Activated effector memory CD4-positive, alpha-beta T cell treated with Interleukin-2 at 50 U/mL for 16 hours (primary cell): ENCODE measurements at places on chromosomes 7 and 10.

GRCh38 chr10:1896153-1896552 lies 158.8 kb upstream of the ADARB2 start:
- no peak for DNase-seq

- DNase-seq = no peak
These were observed 209.2 kb downstream of the MBL2 start for GRCh38 chr10:52563360-52563759.

GRCh38 chr7:137696376-137696775 lies 150.4 kb downstream of the DGKI start:
- no peak for DNase-seq

GRCh38 chr10:120503689-120504088 lies 46.7 kb downstream of the PLPP4 start:
- no peak for DNase-seq

DNA sequence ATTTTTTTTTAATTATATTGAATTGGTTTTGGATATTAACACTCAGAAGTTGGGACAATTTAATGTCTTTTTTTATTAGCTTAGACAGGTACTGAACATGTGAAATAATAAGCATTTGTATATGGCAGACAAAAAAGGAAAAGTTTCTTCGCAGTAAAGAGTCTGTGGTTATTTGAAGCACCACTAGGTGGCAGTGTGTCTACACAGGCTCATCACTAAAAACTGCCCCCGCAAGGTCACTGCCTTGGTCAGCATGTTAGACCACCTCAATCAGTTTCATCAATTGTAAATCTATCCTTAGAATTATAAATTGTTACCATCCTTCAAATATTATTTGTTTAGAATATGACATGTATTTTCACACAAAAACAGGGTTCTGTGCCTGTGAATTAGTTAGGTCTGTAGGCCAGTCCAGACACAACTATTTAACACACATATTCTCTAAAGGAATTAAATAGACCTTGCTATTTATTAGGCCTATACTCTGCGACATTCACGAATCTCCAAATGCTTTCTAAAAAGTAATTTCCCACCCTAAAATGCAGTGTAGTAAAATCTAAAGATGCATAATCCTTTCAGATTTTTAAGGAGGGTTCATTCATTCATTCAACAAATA lies 17.0 kb downstream of the PNLIPRP3 start:
- DNase-seq = no peak

DNA sequence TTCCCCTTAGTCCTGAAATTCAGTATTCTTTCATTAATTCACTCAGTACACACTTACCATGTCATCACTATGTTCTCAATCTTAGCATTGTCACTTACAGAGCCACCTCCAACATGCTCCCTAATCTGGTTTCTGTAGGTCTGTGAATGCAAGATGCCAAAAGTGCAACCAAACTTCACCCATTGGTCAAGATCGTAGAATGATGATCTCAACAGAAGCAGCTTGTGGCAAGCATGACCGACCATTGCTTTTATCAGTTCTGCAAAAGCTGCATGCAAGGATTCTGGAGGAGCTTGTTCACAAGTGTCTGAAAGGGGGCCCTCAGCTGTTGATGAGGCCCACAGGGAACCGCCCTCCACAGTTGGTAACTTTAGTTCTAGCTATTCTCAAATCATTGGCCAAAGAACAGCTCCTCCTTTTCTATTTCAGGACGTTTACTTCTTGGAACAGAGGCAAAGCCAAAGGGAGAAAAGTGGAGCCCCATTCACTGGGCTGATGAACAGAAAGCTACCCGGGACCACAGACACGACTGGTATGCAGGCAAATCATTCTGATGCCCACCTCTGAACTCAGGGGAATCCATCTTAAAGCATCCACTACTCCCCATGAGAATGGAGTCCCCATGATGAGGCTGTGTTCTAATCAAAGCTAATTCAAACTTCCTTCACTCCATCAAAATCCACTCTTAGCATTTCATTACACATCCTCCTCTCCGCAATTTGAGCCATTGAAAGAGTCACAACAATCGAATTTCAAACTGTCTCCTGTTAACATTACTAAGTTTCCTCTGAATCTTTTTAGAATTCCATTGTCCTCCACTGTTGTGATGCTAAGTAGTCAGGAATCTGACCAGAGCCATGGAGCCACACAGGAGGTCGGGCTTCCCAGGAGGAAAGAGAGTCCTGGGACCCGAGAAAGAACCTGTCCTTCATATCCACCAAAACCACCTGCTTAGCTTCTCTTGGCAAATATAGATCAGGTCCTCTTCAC lies 13.9 kb downstream of the GRB10 start:
- no peak for DNase-seq

DNA sequence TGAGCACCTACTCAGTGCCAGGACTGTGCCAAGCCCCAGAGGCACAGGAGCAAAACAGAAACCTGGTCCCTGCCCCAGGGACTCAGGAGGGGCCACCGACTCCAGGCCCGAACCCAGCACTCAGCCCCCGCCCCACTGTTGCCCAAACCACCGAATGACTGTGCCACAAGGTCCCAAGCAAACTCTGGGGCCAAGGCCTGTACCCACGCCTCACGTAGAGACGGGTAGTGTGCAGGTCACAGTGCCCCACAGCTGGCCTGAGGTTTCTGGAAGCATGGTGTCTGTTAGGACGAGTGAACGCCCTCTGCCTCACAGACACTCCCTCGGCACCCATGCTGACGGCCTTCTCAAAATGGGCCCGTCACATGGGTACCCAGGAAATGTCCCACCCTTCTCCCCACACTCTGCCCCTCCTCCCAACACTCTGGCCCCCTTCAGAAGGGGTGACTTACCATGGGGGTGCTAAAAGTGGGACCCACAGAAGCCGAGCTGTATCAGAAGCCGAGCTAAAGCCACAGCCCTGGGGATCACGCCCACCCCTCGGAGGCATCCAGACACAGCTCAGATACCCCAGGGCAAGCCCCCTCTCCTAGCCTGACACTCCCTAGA lies 44.2 kb downstream of the CTBP2 start:
- DNase-seq = no peak

DNA sequence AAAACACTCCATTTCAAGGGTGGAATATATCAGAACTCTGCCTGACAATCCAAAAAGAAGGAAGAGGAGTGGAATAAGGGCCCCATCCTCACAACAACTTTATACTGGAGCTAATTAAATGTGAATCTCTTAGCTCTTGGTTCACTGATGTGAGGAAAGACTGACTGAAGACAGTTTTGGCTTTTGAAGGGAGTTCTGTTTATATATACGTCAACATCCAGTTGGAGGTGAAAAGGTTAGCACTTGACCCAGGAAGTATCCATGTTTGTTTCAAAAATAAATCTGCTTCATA lies 3.0 kb downstream of the HOXA1 start:
- no peak for DNase-seq

- no peak for DNase-seq
These were observed 27.8 kb downstream of the KCNMA1 start for GRCh38 chr10:77609781-77610272.

DNA sequence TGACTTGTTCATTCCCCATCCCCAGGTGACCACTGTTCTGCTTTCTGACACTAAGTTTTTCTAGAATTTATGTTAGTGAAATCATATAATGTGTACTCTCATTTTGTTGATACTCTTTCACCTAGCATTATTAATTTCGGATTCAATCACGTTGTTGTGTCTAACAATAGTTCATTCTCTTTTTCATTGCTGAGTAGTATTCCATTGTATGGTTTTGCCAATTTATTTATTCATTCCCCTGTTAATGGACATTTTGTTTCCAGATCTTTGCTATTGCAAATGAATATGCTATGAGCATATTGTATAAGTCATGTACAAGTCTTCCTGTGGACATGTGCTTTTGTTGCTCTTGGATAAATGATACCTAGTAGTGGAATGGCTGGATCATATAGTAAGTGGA lies 146.4 kb downstream of the FAM204A start:
- DNase-seq = no peak

- no peak for DNase-seq
These were observed 77.6 kb upstream of the JAZF1 start for GRCh38 chr7:28258240-28258639.

DNA sequence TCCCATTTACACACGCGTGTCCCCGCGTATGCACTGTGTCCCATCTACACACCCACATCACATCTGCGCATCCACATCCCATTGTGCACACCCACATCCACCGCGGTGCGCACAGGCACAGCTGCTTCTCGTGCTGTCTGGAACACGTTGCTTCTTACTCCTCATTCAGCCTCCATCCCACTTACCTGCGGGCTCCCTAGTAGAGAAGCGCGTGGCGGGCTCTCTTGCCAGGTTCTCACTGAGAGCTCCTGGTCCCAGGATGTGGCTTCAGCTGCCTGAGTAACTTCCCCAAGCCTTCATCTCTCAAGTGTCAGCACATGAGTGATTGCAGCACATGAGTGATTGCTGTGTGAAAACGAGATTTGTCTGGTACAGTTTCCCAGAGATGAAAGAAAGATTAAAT lies 117.8 kb downstream of the TRRAP start:
- no peak for DNase-seq

DNA sequence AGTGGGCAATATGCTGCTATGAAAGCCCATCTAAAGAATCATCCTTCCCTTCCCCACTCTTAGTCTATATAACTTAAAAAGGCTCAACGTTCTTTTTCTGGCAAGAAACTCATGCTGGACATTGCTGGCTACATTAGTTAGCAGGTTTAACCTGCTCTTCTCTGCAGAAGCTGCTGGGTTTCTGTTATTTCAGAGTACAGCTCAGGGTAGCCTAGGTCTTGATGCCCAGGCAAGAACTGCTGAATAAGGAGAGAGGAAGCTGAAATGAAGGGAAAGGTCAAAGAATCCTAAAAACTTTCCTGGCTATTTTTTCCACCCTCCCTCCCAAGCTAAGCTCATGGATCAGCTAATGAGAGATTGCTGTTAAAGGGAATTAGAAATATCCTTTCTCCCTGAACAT lies 79.4 kb downstream of the ANKIB1 start:
- no peak for DNase-seq

DNA sequence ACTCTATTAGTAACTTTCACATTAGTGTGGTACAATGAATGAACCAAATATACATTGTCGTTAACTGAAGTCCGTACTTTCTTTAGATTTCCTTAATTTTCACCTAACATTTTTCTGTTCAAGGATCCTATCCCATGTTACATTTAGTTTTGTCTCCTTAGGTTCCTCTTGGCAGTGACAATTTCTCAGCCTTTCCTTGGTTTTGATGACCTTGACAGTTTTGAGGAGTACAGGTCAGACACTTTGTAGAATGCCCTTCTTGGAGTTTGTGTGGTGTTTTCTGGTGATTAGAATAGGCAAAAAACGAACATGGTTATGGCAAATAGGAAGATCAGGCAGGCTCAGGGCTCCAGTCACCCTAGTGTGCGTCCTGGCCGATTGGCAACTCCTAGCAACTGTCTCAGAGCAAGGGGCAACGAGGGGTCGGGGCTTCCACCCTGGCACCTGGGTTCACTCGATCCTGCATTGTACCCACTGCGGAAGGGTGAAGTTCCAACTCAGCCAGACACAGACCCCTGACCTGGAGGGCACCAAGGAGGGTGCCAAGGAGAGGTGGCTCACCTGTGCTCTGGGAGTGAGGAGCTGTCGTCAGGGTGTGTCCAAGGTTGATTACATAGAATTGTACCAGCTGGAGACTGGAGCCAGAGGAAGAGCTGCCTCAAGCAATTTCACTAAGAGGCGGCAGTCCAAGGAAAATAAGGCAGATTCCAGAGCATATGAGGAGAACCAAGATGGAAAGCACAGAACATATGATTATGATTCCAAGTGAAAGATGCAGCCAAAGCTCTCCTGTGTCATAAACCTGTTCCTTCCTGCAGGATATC lies 37.5 kb downstream of the PAPSS2 start:
- DNase-seq = no peak

DNA sequence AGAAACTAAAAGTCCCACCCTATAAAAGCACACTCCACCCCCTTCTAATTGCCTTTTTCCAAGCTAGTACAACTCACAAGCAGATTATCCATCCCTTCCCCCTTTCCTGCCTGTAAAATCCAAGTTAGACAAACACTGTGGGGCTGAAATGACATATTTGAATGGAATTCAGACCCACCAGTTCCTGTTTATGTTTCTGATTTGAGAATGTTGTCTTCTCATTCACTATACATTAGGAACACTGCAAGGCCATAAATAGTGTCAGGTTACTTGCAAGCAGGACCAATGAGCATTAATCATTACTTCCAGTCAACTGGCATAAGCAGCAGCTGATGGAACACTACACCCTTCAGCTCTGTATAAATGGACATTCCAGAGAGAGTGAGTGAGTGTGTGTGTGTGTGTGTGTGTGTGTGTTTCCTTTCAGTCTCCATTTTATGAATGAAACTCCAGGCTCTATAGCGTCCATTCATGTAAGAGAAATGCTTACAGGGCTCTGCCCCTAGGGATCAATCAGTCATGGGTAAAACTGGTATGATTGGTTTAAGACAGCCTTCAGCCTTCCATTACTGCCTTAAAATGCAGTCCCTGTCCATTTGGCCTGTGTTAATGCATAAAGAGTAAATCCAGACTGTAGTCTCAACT lies 69.3 kb downstream of the ETV1 start:
- DNase-seq = no peak

- DNase-seq = no peak
These were observed 137.7 kb downstream of the NEUROD6 start for GRCh38 chr7:31202801-31203200.

DNA sequence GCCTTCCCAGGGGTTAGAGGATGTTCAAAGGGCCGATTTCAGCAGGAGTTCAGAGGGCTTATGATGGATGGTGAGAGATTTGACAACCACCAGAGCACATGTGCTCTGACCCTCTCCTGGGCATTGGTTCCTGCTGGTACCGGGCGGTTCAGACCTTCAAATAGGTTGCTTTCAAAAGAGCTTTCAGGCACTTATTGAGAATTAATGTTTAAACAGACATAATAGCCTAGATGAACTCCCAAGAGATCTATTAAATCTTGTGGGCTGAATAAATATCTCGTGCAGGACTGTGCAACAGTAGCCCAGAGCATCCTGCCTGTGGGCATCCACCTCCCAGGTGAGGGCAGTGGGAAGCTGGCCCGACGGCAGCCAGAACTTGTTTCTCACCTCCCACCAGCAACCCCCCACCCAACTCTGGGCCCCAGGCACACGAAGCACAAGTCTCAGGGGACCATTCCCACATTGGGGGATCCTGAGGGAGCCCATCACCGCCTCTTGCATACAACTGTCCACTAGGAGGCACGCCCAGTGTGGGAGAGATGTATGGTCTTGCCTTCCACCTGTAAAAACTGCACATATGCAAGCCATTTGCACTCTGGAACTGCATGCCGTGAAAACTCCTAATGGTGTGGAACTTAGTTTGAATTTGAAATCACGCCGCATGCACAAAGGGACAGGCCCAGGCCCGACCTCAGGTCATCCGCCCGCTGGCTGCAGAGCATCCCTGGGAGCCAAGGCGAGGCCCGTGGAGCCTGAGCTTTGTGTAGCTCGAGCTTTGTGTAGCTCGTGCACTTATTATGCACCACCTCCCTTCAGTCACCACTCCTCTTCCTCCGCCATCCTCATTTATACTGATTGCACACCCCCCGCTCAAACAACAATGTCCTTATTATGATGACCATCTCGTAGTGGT lies 147.8 kb downstream of the ADCY1 start:
- no peak for DNase-seq

GRCh38 chr10:59817773-59818172 lies 64.5 kb upstream of the MRLN start:
- DNase-seq = no peak

GRCh38 chr10:60820093-60820754 lies 41.9 kb downstream of the CDK1 start:
- DNase-seq = no peak
